ENCODE measurements at places on chromosomes 16 and 17. TPM values are rescaled to one million over a fixed set of nuclear protein-coding genes. Genes with fewer than 3 reads are reported as not detected.
A peak's percentile ranks its signal among the peaks of the same experiment; 100 is the strongest.

Gene KRTAP2-2
- total RNA-seq = not detected

DNA sequence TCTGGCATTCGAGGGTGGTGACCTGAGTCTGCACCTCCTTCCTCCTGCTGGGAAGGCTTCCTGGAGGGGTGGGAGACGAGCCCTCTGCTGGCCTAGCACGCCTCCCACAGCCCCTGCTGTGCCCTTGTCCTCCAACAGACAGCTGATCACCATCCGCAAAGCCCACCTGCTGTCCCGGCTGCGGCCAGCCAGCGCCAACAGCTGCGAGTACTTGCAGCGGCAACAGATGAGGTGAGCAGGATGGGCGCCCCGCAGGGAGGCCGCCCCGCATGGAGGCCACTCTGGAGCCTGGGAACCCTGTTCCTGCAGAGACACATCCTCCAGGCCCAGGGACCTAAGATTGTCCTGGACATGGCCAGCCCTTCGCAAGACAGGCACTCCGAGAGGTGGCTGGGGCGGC lies 21.6 kb downstream of the UBALD1 start:
- no peak for DNase-seq

Gene C16orf86
- total RNA-seq = 2.1 TPM

DNA sequence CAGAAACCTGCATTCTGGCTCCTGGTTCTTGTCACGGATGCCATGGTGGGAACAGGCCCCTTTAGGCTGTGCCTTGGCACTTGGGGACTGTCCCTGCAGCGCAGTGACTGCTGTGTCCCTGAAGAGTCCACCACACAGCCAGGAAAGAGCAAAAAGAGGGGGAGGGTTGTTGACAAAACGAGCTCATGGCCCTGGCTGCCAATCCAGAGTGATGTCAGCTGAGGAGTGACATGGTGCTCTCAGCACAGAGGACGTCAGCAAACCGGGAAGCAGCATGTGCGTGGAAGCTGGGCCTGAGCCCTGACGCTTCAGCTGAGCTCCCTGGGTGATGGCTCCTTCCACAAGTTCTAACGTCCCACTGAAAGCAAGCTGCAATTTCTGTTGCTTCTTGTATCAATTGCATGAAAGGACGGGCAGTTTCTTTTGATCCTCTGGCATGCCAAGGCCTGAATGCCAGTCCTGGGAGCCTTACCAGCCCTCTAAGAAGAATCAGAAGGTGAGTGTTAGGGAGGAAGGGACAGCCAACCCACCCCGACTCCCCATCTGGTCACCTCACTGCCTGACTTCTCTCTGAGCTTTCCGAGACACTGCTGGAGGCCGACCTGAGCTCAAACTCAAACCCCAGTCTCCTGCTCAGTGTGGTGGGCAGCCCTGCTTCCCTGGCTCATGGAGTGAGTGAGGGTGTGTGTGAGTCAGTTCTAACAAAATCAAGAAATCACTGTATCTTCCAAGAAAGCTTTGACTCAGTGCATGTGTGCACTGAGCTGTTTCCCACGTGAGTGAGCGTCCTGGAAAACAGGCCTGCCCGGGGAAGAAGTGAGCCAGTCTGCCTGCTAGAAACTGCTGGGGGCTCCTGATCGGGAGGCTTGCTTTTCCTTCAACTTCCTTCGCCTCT lies 14.7 kb upstream of the WNT3 start:
- DNase-seq = peak; percentile 96

DNA sequence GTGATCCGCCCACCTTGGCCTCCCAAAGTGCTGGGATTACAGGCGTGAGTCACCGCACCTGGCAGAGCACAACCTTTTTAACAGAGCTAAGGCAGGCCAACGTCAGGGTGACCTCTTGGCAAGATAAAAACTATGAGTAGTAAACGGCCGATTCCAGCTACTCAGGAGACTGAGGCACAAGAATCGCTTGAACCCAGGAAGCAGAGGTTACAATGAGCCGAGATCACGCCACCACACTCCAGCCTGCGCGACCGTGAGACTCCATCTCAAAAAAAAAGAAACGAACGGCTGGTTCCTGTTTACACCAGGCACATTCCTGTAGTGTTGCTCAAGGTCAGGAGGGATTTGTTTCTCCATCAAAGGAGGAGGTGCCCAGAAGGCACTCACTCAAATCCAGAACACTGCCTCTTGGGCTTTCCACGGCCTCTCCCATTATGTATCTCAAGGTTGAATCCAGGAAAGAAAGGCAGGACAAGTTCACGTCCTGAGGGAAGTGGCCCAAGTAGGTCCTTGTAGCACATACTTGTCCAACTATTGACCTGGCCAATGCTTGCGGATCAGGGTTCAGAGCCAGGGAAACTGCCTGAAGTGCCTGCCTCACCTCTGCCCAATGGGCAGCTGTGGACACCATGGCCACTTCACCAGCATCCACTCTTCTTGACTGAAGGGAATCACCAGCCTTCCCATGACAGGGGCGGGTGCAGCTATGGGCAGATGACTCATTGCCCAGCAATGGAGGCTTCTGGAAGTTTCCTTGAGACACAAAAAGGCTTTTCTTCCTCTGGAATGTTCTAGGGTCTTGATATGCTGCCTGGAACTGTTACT lies 13.5 kb downstream of the KNOP1 start:
- peak; percentile 73 for DNase-seq

DNA sequence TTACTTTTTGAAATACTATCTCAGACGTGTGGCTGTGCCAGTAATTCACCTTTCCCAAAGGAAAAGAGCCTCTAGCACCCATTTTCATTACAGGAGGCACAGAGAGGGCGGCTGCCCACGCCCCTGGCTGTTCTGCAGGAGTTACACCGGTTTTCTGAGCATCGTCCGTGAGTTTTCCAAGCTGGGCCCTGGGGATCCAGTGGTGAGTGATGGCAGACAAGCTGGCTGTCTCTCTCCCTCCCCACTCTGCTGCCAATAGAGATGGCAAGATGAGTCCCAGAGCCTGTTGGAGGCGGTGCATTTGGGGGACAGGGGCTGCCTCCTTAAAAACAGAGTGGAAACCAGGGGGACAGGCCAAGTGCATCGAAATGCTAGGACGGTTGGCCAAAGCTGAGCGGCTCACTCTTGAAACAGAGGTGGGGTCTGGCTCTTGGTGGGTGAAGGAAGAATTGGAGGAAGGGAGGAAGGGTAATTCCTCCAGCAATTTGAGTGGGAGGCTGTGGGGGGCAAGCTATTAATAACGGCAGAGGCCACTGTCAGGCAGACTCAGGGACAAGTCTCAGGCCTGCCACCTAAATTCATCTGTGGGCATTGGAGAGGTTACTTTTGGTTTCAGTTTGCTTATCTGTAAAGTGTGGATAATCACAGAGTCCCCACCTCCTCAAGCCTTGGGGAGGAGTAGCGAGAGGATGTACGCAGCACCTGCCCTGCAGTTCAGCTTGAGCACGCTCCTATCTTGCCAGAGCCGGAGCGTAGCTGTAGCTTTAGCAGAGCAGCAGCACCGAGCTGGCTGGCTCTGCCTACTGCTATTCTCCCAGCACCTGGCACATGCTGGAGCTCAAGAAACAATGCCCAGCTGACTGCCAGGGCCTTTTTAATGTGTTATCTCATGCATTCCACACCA lies 7.5 kb upstream of the NOS2 start:
- DNase-seq = no peak

Gene SHBG
- total RNA-seq = 6.1 TPM

GRCh38 chr16:77967054-77967904 lies 55.1 kb upstream of the CLEC3A start:
- DNase-seq = no peak

All from GM23248 (cell line).